A549 treated with GW870086 at 1 μM for 4 hours (cell line): ENCODE measurements at places on chromosomes 3 and 15. TPM values are rescaled to one million over a fixed set of nuclear protein-coding genes. Genes with fewer than 3 reads are reported as not detected.

The ITGA11 gene
- 2.7 to 7.0 TPM (median 4.8 TPM) in 5 replicates for total RNA-seq

The MYZAP gene
- total RNA-seq = 1.0 to 1.7 TPM (median 1.2 TPM) in 5 replicates

The FGD5 gene
- total RNA-seq = 0.06 to 0.18 TPM in 2 of 5 replicates, not detected in the others

The GOLGA6B gene
- 0.08 TPM in 1 of 5 replicates, not detected in the others for total RNA-seq

The CYP1A2 gene
- 0.05 TPM in 1 of 5 replicates, not detected in the others for total RNA-seq

The MAGEL2 gene
- not detected in 5 replicates for total RNA-seq

The SCG5 gene
- 1.8 to 3.2 TPM (median 2.7 TPM) in 5 replicates for total RNA-seq

The OR5H6 gene
- not detected in 5 replicates for total RNA-seq

The FBXL2 gene
- total RNA-seq = 6.1 to 8.0 TPM (median 7.0 TPM) in 5 replicates

The ARHGEF3 gene
- total RNA-seq = 6.9 to 9.2 TPM (median 7.5 TPM) in 5 replicates

The ZIC1 gene
- total RNA-seq = 0.38 TPM in 1 of 5 replicates, not detected in the others

The GOLGA8T gene
- 0.86 to 2.2 TPM (median 1.9 TPM) in 5 replicates for total RNA-seq

The TRIM71 gene
- total RNA-seq = 0.03 TPM in 1 of 5 replicates, not detected in the others

The ERC2 gene
- not detected in 5 replicates for total RNA-seq

The SLCO2A1 gene
- 0.07 to 0.21 TPM (median 0.15 TPM) in 4 of 5 replicates, not detected in the other for total RNA-seq

The VPS33B gene
- 12.3 to 17.6 TPM (median 15.0 TPM) in 5 replicates for total RNA-seq

The ZCWPW2 gene
- total RNA-seq = not detected in 5 replicates

The CYP19A1 gene
- total RNA-seq = 0.17 to 0.45 TPM (median 0.33 TPM) in 4 of 5 replicates, not detected in the other

The FHIT gene
- total RNA-seq = 0.42 to 1.6 TPM (median 1.1 TPM) in 4 of 5 replicates, not detected in the other

The SPTBN5 gene
- 0.10 to 0.36 TPM (median 0.16 TPM) in 5 replicates for total RNA-seq

The EFHB gene
- total RNA-seq = 0.94 to 1.5 TPM (median 1.3 TPM) in 5 replicates

The CCDC9B gene
- 15.2 to 22.6 TPM (median 18.3 TPM) in 5 replicates for total RNA-seq

The POMGNT2 gene
- total RNA-seq = 5.9 to 9.3 TPM (median 7.8 TPM) in 5 replicates

The CD200R1 gene
- total RNA-seq = 0.06 to 0.09 TPM (median 0.08 TPM) in 4 of 5 replicates, not detected in the other

The GMPPB gene
- total RNA-seq = 14.9 to 18.9 TPM (median 18.2 TPM) in 5 replicates

The SLC2A2 gene
- not detected in 5 replicates for total RNA-seq

The LMOD3 gene
- total RNA-seq = not detected in 5 replicates

The ITIH3 gene
- 0.08 to 0.22 TPM (median 0.17 TPM) in 4 of 5 replicates, not detected in the other for total RNA-seq

The WNT7A gene
- 0.06 to 0.19 TPM (median 0.07 TPM) in 5 replicates for total RNA-seq

The RHCG gene
- total RNA-seq = 40.7 to 52.9 TPM (median 46.6 TPM) in 5 replicates

The CCR1 gene
- total RNA-seq = not detected in 5 replicates

The STARD9 gene
- total RNA-seq = 1.6 to 2.0 TPM (median 1.7 TPM) in 5 replicates
